Ascending aorta (tissue), 2 donors: ENCODE measurements at places on chromosomes 5 and 9.

DNA sequence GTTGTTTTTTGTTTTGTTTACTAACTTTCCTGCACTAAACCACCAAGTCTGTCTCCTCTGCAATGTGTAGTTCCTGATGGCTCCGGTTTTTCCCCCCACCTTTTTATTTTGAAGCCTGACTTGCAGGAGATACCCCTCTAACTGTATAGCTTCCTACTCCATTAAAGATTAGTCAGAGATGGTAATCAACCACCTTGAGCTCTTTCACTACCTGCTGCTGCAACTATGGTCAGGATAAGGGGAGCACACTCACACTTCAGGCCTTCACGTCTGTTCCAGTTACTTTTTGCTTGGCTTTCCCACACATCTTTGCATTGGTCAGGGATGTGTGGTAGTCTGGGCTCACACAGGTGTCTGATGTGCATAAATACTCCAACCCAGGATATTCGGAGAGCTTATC is 63.4 kb downstream of the NR6A1 start:
- H3K4me1 ChIP-seq: no peaks in the 10 kb centered on the region
- no peaks in the 10 kb centered on the region for H3K27me3 ChIP-seq
- no peak for DNase-seq
- H3K27ac ChIP-seq: no peak overlapping the region
- no peaks in the 10 kb centered on the region for H3K36me3 ChIP-seq

GRCh38 chr5:178762960-178763359 is 32.5 kb upstream of the ZNF354A start:
- no peak overlapping the region for H3K4me3 ChIP-seq
- no peak overlapping the region for H3K27ac ChIP-seq
- no peaks in the 10 kb centered on the region for H3K27me3 ChIP-seq
- H3K36me3 ChIP-seq: no peaks in the 10 kb centered on the region
- DNase-seq: no peak

GRCh38 chr5:61576556-61576955 is 244.5 kb downstream of the ZSWIM6 start:
- H3K36me3 ChIP-seq: no peaks in the 10 kb centered on the region
- H3K27ac ChIP-seq: no peak overlapping the region
- H3K27me3 ChIP-seq: no peaks in the 10 kb centered on the region
- no peaks in the 10 kb centered on the region for H3K4me1 ChIP-seq
- H3K4me3 ChIP-seq: no peak overlapping the region
- DNase-seq: no peak

DNA sequence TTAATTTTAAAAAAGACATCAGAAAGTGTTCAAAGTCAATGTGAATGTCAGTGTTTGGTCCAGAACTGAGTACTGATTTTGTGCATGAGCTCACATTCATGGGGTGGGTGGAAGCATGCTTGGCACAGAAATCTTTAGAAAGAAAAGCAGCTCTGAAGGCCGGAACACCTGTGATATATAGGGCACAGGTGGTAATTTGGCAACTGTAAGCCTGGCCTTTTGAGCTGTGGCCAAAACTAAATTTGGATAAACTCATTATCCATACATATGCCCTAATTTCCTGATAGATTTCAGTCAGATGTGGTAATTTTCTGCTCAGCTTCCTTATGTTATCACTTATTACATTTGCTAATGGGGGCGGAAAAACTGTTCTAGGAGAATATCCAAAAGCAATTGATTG is 211.4 kb downstream of the HCN1 start:
- no peaks in the 10 kb centered on the region for H3K27me3 ChIP-seq
- H3K4me1 ChIP-seq: no peaks in the 10 kb centered on the region
- no peaks in the 10 kb centered on the region for H3K36me3 ChIP-seq
- H3K4me3 ChIP-seq: no peak overlapping the region
- DNase-seq: no peak
- H3K27ac ChIP-seq: no peak overlapping the region

GRCh38 chr9:114263853-114264510 is 58.9 kb upstream of the ORM1 start:
- no peaks in the 10 kb centered on the region for H3K27me3 ChIP-seq
- no peaks in the 10 kb centered on the region for H3K4me1 ChIP-seq
- H3K36me3 ChIP-seq: no peaks in the 10 kb centered on the region
- DNase-seq: no peak

DNA sequence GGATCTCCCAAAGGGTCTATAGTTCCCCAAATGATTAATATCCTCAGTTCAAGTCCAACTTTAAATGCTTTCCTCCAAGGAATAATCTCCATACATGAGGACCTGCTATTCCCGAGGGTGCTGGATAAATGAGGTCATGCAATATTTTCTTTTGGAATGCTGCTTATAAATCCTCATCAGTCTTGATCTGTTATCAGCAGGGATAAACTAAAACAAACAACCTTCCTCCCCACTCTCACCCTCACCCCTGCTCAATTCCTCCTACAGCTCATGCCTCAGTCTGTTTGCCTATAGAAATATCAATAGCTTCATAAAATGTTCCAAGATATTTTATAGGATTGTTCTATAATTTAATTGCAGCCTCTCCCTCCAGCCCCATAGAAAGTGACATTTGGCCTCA is 61.1 kb downstream of the GLRA1 start:
- no peaks in the 10 kb centered on the region for H3K36me3 ChIP-seq
- no peaks in the 10 kb centered on the region for H3K4me1 ChIP-seq
- DNase-seq: no peak
- H3K4me3 ChIP-seq: no peak overlapping the region
- no peak overlapping the region for H3K27ac ChIP-seq

DNA sequence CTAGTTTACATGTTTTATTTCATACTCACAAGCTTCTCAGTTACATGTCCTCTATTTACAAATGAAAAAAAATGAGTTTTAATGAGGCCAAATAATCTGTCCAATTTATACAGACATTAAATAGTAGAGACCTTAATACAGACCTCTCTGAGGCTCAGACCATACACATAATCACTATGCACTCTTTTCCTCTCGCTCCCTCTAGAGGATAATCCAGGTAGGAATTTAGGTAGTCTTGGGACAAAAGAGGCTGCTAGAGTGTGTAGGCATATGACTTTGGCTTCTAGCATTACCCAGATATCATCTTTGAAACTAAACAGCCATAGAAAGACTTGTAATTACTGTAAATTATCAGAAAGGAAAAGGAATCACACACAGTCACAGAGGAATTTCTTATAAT is 444.7 kb downstream of the HINT1 start:
- no peaks in the 10 kb centered on the region for H3K36me3 ChIP-seq
- H3K4me1 ChIP-seq: no peaks in the 10 kb centered on the region
- no peaks in the 10 kb centered on the region for H3K27me3 ChIP-seq
- no peak overlapping the region for H3K27ac ChIP-seq
- no peak for DNase-seq

- H3K36me3 ChIP-seq: no peaks in the 10 kb centered on the region
- no peak overlapping the region for H3K27ac ChIP-seq
- H3K27me3 ChIP-seq: no peaks in the 10 kb centered on the region
- DNase-seq: no peak
These were observed 1944.6 kb downstream of the EFNA5 start for GRCh38 chr5:105726093-105726492.
